ENCODE measurements at places on chromosomes 7 and 10.

- DNase-seq: no peak
These were observed 24.4 kb downstream of the C10orf71 start for GRCh38 chr10:49323171-49323895.

- DNase-seq: no peak
These were observed 39.2 kb downstream of the ADAM12 start for GRCh38 chr10:126349101-126349500.

GRCh38 chr7:67422601-67423000 is 426.0 kb downstream of the TYW1 start:
- no peak for DNase-seq

DNA sequence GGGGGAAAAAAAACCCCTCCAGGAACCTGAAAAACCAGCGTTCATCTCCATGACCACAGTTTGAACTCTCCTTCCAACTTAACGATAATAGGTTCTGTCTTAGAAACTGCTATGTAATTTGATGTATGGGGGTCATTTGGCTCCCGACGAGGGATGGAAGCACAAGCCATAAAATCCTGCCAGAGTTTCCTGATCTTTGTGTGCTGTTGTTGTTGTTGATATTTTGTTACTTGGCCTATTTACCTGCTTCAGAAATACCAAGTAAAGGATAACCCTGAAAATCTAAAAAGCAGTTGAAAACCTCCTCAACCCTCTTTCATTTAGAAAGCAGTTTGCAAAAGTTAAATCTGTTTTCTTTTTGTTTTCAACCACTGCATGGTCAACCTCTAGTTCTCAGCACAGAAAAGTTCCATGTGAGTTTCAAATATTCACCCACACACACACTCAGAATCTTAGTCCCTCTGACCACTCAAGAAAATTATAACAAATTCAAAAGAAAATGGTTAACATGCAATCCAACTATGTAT is 9.3 kb upstream of the HOXA2 start:
- no peak for DNase-seq

DNA sequence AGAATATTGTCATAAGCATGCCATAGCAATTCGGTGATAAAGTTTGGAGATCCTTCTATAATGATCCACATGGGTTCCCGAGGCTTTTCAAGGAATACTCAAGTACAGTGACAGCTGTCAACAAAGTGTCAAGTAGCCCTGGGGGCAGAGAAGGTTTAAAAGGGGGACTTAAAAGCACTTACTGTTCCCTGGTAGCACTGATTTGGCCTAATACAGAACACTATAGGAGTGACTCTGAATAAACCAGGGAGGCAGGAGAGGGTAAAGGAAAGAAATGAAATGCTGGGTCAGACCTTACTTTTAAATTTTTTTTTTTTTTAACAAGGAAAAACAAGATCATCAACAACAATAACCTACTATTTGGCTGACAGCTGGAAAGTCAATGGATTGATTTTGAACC is 20.1 kb downstream of the CHCHD3 start:
- DNase-seq: no peak

DNA sequence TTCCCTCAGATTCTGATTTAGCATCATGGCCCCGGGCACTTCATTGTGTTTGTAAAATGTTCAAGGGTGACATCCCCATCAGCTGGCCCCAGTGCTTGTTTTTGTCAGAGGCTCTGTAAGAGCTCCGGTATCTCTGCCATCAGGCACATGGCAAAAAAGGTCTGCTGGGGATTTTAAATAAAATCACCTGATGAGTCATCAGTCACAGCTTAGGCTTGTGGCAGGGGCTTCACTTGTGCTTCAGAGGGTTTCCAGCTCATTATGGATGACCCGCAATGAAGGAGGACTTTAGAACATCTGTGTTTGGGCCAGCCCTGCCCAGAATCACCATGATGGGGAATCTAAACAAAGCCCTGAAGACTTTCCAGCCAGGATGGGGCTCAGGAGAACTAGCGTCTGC is 259.9 kb downstream of the ZEB1 start:
- no peak for DNase-seq

- no peak for DNase-seq
These were observed 2.3 kb downstream of the HOXA10 start for GRCh38 chr7:27171637-27172314.

GRCh38 chr7:72268090-72268489 is 144.0 kb downstream of the CALN1 start:
- no peak for DNase-seq

- DNase-seq: no peak
These were observed 36.3 kb downstream of the CHN2 start for GRCh38 chr7:29230871-29231345.

DNA sequence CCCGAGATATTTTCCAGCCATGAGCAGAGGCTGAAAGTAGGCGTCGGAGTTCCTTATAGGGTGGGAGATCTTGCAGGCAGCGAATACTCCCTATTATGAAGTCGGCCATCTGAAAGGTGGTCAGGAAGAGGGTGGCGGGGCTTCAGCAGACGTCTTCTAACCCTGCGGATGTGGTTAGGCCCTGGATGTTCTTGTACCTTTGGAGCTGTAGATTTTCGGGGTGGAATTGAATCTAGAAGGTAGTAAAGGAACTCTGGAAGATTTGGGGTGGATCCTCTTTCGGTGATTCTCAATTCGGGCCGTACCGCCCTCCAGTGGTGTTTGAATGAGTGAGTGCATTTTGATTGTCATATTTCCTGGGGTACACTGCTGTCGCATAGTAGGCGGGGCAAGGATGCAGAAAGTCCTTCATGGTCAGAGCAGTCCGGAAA is 635 bp downstream of the NUP205 start:
- peak; percentile 53 for DNase-seq

DNA sequence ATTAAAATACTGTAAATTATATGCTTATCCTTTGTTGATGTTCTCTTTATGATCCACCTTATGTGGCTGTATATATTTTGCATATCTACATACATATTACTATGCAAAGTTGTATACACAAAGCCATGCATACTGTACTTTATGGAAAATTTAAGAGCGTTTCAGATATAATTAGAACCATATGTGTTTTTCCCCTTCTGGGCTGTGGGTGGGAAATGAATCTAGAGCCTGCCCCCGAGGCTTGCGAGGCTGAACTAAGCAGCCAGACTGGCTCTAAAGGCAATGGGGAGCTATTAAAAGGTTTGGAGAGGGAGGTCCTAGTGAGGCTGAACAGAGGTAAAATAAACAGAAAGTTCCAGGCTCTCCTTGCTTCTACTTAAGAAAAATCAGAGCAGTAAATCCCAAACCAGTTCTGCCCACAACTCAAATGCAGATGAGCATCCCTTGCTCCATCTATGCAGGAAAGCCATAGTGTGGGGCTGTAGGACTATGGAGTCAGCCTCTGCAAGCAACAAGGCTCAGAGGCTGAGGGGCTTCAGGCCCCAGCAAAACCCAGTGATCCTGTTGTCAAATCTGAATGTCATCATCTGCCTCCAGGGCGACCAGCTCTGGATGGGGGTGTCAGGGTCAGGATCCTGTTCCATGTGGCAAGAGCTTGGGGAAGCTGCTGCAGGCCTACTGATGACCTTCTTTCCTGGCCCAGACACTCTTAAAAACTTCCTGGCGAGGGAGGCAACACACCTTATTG is 14.1 kb upstream of the DDIT4 start:
- no peak for DNase-seq

DNA sequence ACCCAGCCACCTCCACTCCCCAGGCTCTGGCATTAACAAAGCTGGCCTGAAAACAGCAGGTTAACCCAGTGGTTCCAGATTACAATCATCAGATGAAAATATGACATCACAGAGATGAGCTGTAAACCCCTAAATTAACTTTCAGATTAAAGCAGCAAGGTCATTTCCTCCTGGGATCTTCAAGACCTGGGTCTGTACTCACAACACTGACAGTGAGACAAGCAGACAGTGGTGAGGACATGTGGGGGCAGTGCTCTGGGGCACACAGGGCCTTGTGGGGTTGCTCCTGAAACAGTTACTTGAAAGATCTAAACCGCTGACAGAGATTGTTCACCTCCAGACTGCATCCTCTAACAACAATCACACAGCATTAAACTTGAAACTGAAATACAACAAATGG is 134.1 kb downstream of the ZNF438 start:
- DNase-seq: no peak

GRCh38 chr10:60135020-60135419 is 228.7 kb upstream of the CCDC6 start:
- no peak for DNase-seq

All from urothelium cell line (cell line).